Right ventricle myocardium inferior (tissue), 1 donor: ENCODE measurements at places on chromosomes 7 and 10. TPM values are rescaled to one million over a fixed set of nuclear protein-coding genes. Genes with fewer than 3 reads are reported as not detected.

The FAM131B gene
- total RNA-seq, result 0.73 TPM

GRCh38 chr10:33113466-33113865, 155.4 kb upstream of the ITGB1 start:
- DNase-seq, result no peak

The SOSTDC1 gene
- 1.0 TPM for total RNA-seq

The PON1 gene
- total RNA-seq, result not detected

The ODAD2 gene
- not detected for total RNA-seq

- DNase-seq, result no peak
Measured at GRCh38 chr10:15719049-15719898, 448 bp downstream of the ITGA8 start.

DNA sequence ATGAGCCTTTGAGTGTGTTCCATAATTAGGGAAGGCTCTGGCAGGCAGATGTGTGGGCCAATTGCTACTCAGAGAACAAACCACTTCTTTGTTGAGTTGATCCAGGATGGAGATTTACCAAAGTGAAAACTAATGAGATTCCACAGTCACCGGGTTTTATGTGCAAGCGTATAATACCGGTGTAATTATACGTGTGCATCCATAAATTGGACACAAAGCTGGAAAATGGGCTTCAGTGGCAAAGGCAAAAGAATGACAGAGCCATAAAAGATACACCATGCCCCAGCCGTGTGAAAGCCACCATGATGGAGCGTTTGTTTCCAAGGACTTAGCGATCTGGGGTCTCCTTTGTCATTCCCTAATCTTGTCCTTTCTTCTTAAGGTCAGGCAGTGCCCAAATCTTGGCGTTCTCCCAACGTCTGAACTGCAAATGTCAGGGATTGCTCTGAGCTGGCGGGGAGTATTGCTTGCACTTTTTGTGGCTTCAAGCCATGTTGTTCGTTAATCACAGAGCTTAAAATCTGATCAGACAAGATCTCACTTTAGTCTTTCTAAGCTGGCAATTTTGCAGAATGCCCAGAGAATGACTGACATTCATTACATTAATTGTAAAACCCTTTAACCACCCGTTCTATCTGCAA, 70.1 kb downstream of the NPTX2 start:
- no peak for DNase-seq

DNA sequence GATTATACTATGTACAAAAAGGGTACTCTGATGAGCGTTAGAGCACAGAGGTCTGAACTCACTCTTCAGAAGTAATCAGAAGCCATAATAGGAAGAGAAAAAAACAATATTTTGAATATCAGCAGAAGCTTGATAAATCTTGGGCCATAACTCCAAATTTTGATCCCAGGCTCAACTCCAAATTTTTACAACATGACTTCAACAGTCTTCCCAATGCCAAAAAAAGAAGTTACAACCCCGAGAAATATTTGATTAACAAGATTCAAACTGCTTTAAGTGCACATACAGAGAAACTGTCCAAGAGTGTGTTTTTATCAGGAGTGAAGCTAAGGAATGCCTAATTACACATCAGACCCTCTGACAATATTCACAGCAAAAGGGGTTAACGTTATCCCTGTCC, 7.5 kb downstream of the MPP7 start:
- DNase-seq, result no peak

The ERV3-1 gene
- 5.4 TPM for total RNA-seq

- no peak for DNase-seq
Measured at GRCh38 chr7:109549471-109550193, 980.0 kb downstream of the DNAJB9 start.

DNA sequence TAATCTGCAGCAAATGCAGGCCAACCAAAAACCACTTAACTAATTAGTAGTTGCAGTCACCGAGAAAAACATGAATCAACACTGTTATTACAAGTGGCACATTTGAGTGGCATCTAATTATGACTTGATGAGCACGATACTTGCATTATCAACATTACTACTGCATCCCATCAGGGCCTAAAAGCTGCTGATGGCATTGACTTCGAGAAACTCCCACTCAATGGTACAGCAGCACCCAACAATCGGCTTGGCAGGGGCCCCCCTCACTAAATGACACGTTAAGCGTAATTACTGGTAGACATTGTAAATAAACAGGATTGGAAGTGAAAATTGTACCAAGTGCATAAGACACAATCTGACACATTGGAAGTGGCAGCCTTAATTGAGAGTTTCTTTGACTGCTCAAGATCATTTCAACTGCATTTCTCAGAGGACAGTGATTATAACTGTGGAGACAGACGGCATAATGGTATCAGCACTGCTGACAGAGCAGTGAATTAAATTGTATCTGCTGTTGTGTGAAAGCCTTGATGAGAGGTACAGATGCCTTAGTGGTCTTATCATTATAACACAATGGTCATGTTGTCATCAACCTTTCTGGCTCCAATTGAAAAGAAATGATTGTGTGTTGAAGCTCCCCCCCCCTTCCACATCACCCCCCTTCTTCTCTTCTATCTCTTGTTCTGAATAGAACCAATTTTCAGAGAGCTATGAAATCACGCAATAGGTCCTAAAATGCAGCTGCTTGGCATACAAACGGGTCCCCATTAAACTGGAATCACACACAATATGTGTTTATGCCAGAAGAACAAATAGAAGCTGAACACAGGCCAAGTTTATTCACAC, 43.4 kb downstream of the SHTN1 start:
- no peak for DNase-seq

- DNase-seq, result no peak
Measured at GRCh38 chr7:27210441-27211083, 10.7 kb upstream of the HOXA13 start.

The SLIT1 gene
- total RNA-seq, result 0.08 TPM

DNA sequence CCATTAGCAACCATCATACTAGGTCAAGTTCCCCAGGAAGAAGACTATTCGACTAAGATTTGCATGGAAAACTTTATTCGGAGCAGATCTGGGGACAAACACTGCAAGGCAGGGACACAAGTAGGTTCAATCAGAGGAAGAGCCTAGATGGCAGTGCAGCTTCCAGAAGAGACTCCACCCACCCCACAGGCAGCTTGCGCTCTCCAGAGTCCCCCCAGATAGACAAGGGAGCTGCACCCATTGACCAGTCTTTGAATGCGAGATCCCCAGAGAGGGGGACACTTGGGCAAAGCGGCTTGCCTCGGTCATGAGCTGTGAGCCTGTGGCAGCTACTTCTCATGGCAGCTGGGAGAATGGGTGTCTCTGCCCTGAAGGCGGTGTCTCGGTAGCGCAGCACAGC, 4.2 kb downstream of the GALNTL5 start:
- DNase-seq, result no peak

- DNase-seq, result no peak
Measured at GRCh38 chr10:3169271-3169670, 3.3 kb downstream of the PITRM1 start.

The COL26A1 gene
- total RNA-seq, result not detected

The ACHE gene
- 0.73 TPM for total RNA-seq

The BLVRA gene
- 45.7 TPM for total RNA-seq

- DNase-seq, result no peak
Measured at GRCh38 chr10:63169624-63170023, 36.5 kb downstream of the NRBF2 start.

DNA sequence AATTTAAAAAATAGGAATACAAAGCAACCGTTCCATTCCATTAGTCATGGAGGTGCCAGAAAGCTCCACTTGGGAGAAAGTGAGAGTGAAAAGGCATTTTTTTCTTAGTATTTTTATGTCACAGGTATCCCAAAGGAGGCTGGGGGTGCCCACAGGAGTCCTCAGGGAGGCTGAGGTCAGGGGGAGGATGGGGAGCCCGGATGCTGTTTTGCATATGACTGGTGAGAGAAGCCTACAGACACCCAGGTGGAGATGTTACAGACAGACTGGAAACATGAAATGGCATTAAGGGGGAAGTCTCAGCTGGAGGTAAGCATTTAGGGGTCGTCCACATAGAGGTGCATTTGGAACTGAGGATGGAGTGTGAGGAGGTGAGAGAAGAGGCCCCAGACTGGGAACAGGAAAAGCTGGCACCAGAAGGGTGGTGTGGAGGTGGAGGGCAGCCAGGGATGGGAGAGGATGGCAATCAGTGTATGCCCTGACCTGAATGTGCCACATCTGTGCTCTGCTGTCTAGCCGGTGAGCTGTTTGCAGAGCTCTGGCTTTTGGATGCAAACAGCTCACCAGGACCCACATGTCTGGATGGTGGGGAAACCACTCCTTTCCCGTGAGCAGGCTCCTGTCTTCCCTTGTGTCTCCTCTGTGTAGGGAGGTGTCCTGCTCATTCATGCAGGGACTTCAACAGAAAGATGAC, 101.1 kb downstream of the RAMP3 start:
- DNase-seq, result no peak

GRCh38 chr10:110825508-110825907, 46.2 kb upstream of the PDCD4 start:
- DNase-seq, result no peak

The BBIP1 gene
- 19.0 TPM for total RNA-seq

DNA sequence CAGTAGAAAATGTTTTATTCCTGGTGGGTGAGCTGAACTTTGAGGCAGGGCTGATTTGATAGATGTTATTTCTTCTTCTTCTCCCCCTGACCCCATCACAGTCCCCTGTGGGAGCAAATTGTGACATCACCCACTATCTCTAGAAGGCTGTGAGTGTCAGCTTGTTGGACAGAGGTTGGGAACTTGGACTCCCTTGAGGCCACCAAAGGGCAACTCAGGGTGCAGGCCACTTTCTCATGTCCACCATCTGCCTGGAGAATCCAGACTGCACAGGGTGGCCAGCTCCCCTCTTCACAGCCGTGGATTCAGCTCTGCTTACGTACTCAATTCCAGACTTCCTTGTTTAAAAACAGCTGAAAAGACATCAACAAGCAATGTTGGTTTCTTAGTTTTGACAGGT, 103.0 kb downstream of the LRRC18 start:
- no peak for DNase-seq

GRCh38 chr7:46651070-46651469, 730.0 kb upstream of the IGFBP3 start:
- DNase-seq, result no peak

- no peak for DNase-seq
Measured at GRCh38 chr10:29920408-29921070, 138.8 kb downstream of the JCAD start.

The BUD31 gene
- total RNA-seq, result 38.1 TPM

- DNase-seq, result no peak
Measured at GRCh38 chr7:27709137-27710075, 30.6 kb upstream of the TAX1BP1 start.

- DNase-seq, result no peak
Measured at GRCh38 chr10:30775779-30776591, 146.4 kb upstream of the LYZL2 start.

The FOXI2 gene
- total RNA-seq, result not detected

GRCh38 chr10:9848981-9849380, 1168.7 kb upstream of the CELF2 start:
- no peak for DNase-seq

The DMTF1 gene
- 22.1 TPM for total RNA-seq

DNA sequence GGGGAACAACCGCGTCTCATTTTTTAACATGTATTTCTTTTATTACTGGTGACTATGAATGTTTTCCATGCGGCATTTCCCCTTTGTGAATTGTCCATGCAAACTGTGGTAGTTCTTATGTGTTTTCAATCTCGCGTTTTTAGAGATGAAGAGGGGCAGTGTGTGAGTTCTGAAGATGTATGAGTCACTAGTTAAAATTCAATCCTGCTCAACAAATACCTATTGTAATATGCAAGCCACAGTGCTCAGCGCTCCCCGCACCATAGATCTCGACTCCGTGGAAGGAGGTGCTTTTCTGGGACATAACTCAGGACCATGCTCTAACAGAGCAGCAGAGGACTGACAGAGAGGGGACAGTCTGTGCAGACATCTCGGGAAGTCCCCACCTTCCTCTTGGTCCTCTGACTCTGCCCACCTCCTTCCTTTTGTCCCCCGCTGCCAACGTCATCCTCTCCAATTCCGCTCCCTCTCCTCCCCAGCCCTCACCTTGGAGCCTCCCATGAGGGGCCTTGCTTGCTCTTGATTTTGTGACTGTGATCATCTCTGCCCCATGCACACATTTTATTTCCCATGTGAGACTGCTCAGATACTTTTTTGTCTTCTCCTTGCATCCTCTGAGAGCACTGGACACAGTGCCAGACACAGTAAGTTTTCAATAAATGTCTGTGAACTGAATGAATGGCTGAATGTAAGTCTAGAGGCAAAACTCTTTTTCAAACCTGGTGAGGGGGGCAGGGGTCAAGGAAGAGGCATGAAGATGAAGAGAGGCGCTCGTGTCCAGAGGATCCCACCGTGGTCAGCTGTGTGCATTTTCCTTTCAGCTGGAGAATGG, 42.7 kb upstream of the PLEKHA1 start:
- no peak for DNase-seq

The ANKRD7 gene
- total RNA-seq, result 0.70 TPM

GRCh38 chr10:43261578-43262396, 5.1 kb downstream of the RASGEF1A start:
- DNase-seq, result peak; percentile 8

The CPVL gene
- 50.6 TPM for total RNA-seq

The LRRD1 gene
- total RNA-seq, result not detected

The PLA2G12B gene
- total RNA-seq, result 0.27 TPM
